Tibial artery (tissue), 4 donors: ENCODE measurements at places on chromosomes 13 and 19.

GRCh38 chr19:5932146-5932545, 18.1 kb downstream of the CAPS start:
- H3K27me3 ChIP-seq: no peaks in the 10 kb centered on the region
- H3K4me3 ChIP-seq: no peak overlapping the region
- no peak overlapping the region for H3K27ac ChIP-seq
- H3K4me1 ChIP-seq: no peaks in the 10 kb centered on the region
- no peak for DNase-seq
- peaks cover 86% of the 10 kb centered on the region for H3K36me3 ChIP-seq

GRCh38 chr13:99590519-99591011, 89.3 kb downstream of the TM9SF2 start:
- no peak overlapping the region for H3K4me3 ChIP-seq
- no peak for DNase-seq
- peak overlapping the region; percentile 64 for H3K27ac ChIP-seq
- H3K27me3 ChIP-seq: no peaks in the 10 kb centered on the region

GRCh38 chr19:38265921-38266429, 1.6 kb downstream of the SPINT2 start:
- no peaks in the 10 kb centered on the region for H3K36me3 ChIP-seq
- H3K4me3 ChIP-seq: no peak overlapping the region
- no peak for DNase-seq
- H3K27me3 ChIP-seq: no peaks in the 10 kb centered on the region
- H3K4me1 ChIP-seq: peaks cover 4% of the 10 kb centered on the region
- peak overlapping the region; percentile 81 for H3K27ac ChIP-seq

DNA sequence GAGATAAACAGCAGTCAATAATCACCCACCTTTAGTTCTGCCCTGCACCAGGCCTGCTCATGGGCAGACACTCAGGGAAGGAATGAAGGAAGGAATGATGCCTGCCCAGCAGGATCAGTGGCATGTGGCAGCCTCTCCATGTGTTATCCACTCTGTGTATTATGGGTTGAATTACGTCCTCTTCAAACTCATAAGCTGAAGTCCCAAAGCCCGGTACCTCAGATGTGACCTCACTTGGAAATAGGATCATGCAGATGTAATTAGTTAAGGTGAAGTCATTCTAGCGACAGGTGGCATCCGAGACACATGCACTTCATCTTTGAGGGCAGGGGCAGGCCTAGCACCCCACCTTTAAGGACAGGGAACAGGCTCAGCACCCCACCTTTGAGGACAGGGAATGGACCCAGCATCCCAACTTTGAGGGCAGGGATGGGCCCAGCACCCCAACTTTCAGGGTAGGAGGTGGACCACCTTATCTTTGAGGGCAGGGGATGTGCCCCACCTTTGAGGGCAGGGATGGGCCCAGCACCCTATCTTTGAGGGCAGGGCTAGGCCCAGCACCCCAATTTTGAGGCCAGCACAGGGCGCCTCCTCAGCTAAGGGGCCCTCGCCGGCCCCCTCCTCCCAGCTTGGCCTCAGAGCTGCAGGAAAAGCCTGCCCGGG, 127.6 kb downstream of the URI1 start:
- no peak overlapping the region for H3K27ac ChIP-seq
- DNase-seq: no peak
- H3K4me1 ChIP-seq: no peaks in the 10 kb centered on the region
- H3K36me3 ChIP-seq: no peaks in the 10 kb centered on the region
- no peaks in the 10 kb centered on the region for H3K27me3 ChIP-seq

- H3K27ac ChIP-seq: no peak overlapping the region
- no peak for DNase-seq
- H3K36me3 ChIP-seq: no peaks in the 10 kb centered on the region
- no peaks in the 10 kb centered on the region for H3K27me3 ChIP-seq
Observed at GRCh38 chr13:60759499-60759898, 362.5 kb downstream of the TDRD3 start.

GRCh38 chr19:45162608-45163143, 1.9 kb upstream of the NKPD1 start:
- no peaks in the 10 kb centered on the region for H3K36me3 ChIP-seq
- H3K4me3 ChIP-seq: no peak overlapping the region
- no peak for DNase-seq
- H3K27ac ChIP-seq: no peak overlapping the region
- no peaks in the 10 kb centered on the region for H3K4me1 ChIP-seq
- H3K27me3 ChIP-seq: peaks cover 60% of the 10 kb centered on the region

GRCh38 chr19:2345076-2345475, 15.0 kb upstream of the TMPRSS9 start:
- no peaks in the 10 kb centered on the region for H3K27me3 ChIP-seq
- no peak overlapping the region for H3K27ac ChIP-seq
- H3K4me1 ChIP-seq: no peaks in the 10 kb centered on the region
- DNase-seq: no peak

GRCh38 chr13:77866971-77867370, 51.7 kb downstream of the EDNRB start:
- no peaks in the 10 kb centered on the region for H3K27me3 ChIP-seq
- no peak overlapping the region for H3K4me3 ChIP-seq
- no peaks in the 10 kb centered on the region for H3K4me1 ChIP-seq
- DNase-seq: no peak
- no peak overlapping the region for H3K27ac ChIP-seq
- no peaks in the 10 kb centered on the region for H3K36me3 ChIP-seq

- no peaks in the 10 kb centered on the region for H3K36me3 ChIP-seq
- H3K4me3 ChIP-seq: no peak overlapping the region
- DNase-seq: no peak
- H3K4me1 ChIP-seq: no peaks in the 10 kb centered on the region
- H3K27ac ChIP-seq: no peak overlapping the region
Observed at GRCh38 chr13:74423434-74423833, 289.2 kb upstream of the KLF12 start.

DNA sequence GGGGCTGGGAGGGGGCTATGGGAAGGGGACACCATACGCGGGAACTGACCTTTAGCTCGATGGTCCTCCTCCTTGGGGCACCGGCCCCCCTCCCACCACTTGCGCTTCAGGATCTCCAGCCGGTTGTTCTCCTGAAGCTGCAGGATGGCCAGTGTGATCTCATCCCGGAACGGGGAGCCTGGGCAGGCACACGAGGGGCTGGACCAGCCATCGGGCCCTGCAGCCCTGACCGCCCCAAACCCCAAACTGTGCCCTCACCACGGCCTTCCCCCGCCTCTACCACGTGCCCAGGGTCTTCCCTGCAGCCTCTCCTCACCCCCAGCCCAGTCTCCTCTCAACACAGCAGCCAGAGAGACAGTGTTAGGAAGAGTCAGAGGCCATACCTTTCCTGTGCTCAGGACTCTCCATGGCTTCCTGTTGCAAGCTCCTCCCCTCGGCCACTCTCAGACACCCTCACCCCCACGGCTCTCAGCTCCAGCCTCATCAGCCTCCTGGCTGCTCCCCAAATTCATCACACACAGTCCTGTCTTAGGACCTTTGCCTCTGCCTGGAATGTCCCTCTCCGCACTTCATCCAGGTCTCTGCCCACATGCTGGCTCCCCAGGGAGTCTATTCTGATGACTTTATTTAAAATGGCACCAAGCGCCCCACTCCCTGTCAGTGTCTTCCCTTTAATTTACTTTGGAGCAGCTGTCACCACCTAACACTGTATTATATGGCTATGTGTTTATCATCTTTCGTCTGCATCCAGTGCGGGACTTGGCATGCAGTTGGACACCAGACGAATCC, 9.7 kb upstream of the ATP1A3 start:
- DNase-seq: no peak
- H3K27me3 ChIP-seq: no peaks in the 10 kb centered on the region
- H3K36me3 ChIP-seq: peaks cover 29% of the 10 kb centered on the region
- no peak overlapping the region for H3K27ac ChIP-seq
- H3K4me1 ChIP-seq: peaks cover 5% of the 10 kb centered on the region
- no peak overlapping the region for H3K4me3 ChIP-seq

DNA sequence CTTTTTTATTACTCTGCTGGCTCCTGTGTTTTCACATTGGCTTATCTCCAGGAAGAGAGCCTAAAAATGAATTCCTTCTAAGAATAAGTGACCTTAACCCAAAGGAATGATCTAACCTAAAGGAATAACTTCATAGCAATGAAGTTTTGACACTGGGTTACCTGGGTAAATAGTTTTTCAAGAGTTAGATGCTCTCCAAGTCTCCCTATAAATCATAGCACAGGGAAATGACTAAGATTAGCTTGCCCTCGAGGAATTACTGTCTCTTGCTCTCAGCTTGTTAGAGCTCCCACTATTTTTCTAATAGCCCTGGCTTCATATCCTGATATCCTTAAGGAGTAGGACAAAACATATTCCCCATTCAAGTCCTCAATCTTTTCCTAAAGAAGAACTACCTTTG, 66.3 kb downstream of the SPRY2 start:
- H3K36me3 ChIP-seq: no peaks in the 10 kb centered on the region
- H3K27ac ChIP-seq: no peak overlapping the region
- no peak overlapping the region for H3K4me3 ChIP-seq
- peaks cover 8% of the 10 kb centered on the region for H3K4me1 ChIP-seq

DNA sequence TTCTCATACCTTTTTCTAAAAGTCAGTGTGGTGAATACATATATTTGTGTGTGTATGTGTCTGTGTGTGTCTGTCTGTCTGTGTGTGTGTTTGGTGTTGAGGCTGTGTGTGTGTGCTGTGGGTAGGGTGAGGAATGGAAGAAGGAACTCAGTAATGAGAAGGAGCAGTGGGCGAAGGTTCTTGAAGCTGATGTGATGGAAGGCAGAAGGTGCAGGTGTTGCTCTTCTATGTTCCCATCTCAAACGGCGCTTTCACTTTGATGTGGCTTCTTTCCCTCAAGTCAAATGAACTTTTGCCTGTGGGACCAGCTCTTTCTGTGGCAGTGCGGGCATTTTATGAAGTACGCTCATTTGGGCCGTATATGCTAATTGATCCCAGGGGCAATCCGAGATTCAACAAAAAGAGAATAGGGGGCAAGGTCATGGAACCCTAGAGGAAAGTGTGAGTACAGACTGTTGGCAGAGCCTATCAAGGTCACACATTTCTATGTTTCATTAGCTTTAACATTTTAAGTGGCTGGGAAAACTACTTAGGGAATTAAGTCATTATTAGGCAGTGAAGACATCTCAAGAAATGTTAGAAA, 15.2 kb downstream of the BIVM start:
- no peaks in the 10 kb centered on the region for H3K27me3 ChIP-seq
- no peak for DNase-seq
- no peak overlapping the region for H3K4me3 ChIP-seq
- H3K36me3 ChIP-seq: peaks cover 30% of the 10 kb centered on the region

GRCh38 chr19:35135389-35135909, 590 bp upstream of the LGI4 start:
- peak overlapping the region; percentile 62 for H3K4me3 ChIP-seq
- H3K36me3 ChIP-seq: no peaks in the 10 kb centered on the region
- no peaks in the 10 kb centered on the region for H3K27me3 ChIP-seq

DNA sequence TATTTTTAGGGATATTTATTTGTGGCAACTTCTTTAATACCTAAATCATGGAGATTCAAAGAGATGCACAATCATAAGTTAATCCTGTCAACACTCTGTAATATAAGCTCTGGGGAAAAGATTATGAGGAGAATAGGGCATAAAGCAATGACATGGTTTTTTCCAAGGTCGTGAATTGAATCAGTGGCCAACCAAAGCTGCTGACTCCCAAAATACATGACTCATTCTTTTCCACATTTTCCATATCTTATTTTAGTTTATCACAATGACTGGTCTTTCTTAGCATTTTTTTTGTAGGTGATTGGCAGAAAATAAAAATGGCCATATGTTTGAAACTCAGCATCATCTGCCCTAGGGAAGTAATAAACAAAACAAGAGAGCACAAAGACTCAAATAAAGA, 28.5 kb upstream of the RBM26 start:
- no peak overlapping the region for H3K27ac ChIP-seq
- H3K27me3 ChIP-seq: no peaks in the 10 kb centered on the region
- no peak overlapping the region for H3K4me3 ChIP-seq
- H3K36me3 ChIP-seq: no peaks in the 10 kb centered on the region

DNA sequence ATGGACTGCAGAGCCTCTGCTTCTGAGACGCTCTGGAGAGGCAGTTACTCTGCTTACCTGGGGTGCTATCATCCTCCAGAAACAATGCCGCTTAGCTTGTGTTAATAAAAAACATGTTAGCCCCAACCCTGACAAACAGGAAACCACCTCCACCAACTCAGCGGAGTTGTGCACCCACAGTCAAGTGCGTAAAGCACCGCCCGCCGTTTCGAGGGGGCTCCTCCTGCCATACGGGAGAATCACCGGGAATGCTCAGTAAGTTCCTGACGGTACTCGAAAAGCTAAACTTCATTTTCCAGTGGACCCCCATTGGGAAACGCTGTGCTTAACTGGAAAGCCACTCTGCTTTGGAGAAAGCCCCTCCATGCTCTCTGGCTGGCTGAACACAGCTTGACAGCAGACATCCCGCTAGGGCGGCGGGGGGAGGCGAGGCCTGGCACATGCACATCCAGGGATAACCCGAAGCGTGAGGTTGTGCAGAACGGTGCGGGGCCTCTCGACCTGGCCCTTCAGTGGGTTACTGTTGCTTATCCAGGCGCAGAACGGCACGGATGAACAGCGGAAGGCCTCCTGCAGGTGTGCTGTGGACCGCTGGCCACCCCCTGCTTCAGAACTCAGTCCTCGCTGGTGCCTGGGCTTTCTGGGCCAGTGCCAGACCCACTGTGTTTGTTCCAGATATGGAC, 17.1 kb downstream of the GAS6 start:
- peaks cover 62% of the 10 kb centered on the region for H3K36me3 ChIP-seq
- peaks cover 14% of the 10 kb centered on the region for H3K4me1 ChIP-seq
- DNase-seq: no peak

- no peaks in the 10 kb centered on the region for H3K4me1 ChIP-seq
- no peaks in the 10 kb centered on the region for H3K27me3 ChIP-seq
- no peak overlapping the region for H3K27ac ChIP-seq
- H3K4me3 ChIP-seq: no peak overlapping the region
- H3K36me3 ChIP-seq: no peaks in the 10 kb centered on the region
Observed at GRCh38 chr13:90477216-90477615, 870.3 kb upstream of the MIR17HG start.

GRCh38 chr19:54449701-54450069, 686 bp downstream of the LENG8 start:
- peaks cover 47% of the 10 kb centered on the region for H3K36me3 ChIP-seq
- H3K4me3 ChIP-seq: peak overlapping the region; percentile 89
- no peaks in the 10 kb centered on the region for H3K27me3 ChIP-seq
- no peaks in the 10 kb centered on the region for H3K4me1 ChIP-seq

GRCh38 chr19:21901861-21902260, 65.9 kb upstream of the ZNF43 start:
- H3K36me3 ChIP-seq: no peaks in the 10 kb centered on the region
- H3K4me3 ChIP-seq: no peak overlapping the region
- no peaks in the 10 kb centered on the region for H3K4me1 ChIP-seq
- no peaks in the 10 kb centered on the region for H3K27me3 ChIP-seq
- no peak overlapping the region for H3K27ac ChIP-seq

GRCh38 chr19:40055832-40056504, at the start of gene ZNF780B:
TSS of gene ZNF780B (minus strand) at chr19:40056231. CDS start at chr19:40050332, 5,899 bp downstream.
- no peaks in the 10 kb centered on the region for H3K27me3 ChIP-seq
- H3K4me3 ChIP-seq: peak within 1 kb of the TSS; percentile 66
- peaks cover 6% of the 10 kb centered on the region for H3K4me1 ChIP-seq
- peak within 1 kb of the TSS; percentile 64 for H3K27ac ChIP-seq
- DNase-seq: peak; percentile 57
- no peaks in the 10 kb centered on the region for H3K36me3 ChIP-seq
